Common myeloid progenitor, CD34-positive (primary cell): ENCODE measurements at places on chromosomes 3 and 15.

DNA sequence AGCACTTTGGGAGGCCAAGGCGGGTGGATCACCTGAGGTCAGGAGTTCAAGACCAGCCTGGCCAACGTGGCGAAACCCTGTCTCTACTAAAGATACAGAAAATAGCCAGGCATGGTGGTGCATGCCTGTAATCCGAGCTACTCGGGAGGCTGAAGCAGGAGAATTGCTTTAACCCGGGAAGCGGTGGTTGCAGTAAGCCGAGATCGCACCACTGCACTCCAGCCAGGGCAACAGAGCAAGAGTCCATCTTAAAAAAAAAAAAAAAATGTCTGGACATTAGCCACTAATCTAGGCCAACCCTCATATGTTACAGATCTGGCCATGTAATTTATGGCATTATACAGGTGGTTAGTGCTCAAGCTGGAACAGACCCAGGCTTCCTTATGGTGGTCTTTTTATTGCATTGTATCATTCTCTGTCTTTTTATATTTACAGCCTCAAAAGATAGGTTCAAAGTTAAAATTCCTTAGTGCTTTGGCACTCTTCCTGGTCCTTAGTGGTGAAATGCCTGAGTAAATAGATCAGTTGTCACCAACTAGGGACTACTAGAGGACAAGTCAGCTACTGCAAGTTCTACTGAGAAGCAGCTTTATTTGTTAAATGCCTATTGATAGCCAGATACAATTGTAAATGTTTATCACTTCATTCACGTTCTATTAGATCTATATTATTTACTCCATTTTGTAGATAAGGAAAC is 16.0 kb downstream of the STARD9 start:
- DNase-seq: peak; percentile 41

DNA sequence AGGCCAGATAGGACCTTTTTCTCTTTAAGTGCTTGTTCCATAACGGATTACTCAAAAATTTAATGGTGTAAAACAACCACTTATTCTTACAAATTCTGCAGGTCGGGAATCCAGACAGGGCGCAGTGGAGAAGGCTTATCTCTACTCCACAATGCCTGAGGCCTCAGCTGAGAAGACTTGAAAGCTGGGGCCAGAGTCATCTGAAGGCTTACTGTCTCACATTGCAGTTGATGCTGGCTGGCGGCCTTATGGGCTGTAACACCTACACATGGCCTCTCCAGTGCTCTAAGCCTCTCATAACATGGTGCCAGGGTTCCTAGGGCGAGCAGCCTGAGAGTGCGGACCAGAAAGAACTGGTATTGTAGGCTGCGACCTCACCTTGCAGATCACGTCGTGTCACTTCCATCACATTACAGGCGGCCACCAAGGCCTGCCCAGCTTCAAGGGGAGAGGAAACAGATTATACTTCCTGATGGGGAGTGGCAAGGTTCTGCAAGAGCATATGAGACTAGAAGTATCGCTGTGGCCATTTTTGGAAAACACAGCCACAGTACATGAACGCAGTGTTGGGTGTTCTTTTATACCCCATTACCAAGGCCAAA is 32.4 kb downstream of the CMTM7 start:
- DNase-seq: peak; percentile 83

DNA sequence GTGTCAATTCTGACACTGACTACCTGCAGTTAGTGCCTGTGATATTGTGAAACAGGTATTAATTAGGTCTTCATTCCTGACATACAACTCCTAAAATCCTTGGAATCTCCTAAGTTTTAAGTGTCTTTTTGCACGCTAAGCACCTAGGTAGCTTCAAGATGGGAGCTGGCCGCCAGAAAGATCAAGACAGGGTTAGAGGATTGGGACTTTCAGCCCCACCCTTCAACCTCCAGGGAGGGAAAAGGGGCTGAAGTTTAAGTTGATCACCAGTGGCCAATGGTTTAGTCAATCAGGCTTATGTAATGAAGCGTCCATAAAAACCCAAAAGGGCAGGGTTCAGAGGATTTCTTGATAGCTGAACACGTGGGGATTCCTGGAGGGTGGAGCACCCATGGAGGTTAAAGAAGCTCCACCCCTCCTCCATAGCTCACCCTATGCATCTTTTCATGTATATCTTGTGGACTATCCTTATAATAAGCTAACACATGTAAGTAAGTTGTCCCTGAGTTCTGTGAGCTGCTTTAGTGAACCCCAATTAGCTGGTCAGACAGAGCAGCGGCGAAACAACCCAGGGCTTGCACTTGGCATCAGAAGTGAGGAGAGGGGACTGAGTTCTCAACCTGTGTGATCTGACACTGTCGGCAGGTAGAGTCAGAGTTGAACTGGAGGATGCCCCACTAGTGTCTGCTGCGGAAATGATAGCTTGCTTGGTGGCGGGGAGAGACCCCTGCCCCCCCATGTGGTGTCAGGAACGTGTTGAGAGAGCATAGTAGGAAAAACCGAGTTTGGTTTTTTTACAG is 12.8 kb upstream of the SRP14 start:
- DNase-seq: no peak

DNA sequence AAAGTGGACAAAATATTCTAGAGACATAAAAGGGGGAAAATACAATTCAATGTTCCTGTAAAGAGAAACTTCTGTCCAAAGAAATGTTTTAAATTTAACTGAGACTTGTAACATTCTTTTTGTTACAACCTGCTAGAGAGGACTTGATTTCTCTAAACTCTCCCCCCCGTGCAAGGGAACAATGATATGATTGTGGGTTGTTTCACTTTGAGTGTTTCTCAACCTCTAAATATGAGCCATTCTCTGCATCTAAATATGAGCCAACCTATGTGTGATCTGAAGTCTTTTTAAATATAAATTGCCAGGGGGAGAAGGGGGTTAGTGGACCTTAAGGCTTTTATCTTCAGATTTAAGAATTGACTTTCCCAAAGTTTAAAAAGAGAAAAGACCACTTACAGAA is 14.6 kb downstream of the ZNF860 start:
- no peak for DNase-seq

DNA sequence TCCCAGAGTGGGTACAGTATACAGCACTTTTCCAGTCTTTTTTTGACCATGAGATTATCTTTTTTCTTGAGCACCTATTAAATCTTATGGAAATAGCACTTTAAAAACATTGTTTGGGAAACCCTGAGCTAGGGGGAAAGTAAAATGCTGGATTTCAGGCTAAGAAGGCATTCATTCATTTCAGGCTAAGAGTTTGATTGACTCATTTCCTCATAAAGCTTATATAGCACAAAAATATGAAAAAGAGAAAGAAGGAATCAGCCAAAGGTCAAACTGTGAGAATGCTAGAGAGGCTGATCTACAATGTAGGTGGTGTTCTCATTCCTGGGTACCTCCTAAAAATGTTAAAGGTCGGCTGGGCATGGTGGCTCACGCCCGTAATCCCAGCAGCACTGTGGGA is 10.5 kb downstream of the TTC23 start:
- no peak for DNase-seq

DNA sequence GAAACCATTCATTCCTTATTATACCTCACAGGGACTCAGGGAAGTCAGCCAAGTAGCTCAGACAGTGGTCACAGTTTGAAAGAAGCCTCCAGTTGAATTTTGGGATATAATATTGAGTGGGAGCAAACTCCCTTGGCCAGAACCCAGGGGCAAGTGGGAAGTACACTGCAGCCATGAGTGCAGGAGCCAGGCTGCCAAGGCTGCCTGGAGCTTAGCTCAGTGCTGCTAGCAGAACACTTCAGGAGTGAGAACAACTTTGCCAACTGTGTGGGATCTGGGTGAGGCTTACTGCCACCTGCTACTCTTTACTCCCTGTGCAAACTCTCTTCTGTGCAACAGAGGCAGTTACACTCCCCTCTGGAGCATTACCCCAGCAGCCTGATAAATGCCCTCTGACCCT is 4.6 kb downstream of the OR5K3 start:
- DNase-seq: no peak

DNA sequence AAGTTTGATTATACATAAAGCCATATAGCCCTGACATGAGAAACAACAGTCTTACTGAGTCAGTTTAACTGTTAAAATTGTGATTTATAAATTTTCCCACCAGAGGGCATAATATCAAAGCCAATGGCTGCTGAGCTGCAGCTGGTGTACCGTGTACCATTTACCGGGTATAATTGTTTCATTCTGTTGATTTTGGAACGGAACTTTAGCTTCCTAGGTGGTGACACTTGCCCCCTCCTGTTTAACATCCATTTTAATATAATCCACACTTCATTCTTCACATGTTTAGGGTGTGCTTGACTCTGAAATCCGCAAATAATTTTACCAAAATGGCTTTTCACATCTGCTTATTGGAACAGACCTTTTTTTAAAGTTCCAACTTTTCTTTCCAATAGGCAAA is 72.8 kb downstream of the SLC9A9 start:
- peak; percentile 55 for DNase-seq

GRCh38 chr3:42092006-42092405 is 849 bp downstream of the TRAK1 start:
- no peak for DNase-seq

DNA sequence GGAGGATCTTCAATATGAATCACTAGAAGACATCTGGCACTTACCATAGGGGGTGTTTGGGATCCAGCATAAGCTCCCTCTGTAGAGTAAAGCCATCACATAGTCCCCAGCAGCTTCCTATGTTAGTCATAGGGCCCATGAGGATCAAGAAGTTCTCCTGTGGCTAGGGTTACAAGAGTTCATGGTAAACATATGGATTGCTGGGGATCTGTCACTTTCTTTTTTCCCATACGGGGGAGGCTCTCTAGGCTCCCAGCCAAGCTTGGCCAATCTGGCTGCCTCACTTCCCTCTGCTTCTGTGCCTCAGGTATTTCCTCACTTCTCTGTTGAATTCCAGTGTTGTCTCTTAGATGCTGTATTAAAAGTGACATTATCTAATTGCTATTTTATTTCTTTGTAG is 597.9 kb downstream of the PDCD6IP start:
- DNase-seq: no peak

DNA sequence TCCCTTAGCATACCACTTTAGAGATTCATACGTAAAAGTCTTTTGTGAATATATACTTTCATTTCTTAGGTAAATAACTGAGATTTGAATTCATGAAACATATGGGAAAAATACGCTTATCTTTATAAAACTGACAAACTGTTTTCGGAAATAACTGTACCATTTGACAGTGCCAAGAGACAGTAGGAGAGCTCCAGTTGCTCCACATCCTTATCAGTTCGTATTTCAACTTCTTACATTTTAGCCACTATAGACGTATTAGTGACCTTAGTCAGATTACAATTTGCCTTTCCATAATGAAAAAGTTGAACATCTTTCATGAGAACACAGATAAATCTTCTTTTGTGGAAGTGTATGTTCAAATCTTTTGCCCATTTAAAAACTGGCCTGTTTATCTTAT is 133.5 kb downstream of the NR2E3 start:
- DNase-seq: no peak

DNA sequence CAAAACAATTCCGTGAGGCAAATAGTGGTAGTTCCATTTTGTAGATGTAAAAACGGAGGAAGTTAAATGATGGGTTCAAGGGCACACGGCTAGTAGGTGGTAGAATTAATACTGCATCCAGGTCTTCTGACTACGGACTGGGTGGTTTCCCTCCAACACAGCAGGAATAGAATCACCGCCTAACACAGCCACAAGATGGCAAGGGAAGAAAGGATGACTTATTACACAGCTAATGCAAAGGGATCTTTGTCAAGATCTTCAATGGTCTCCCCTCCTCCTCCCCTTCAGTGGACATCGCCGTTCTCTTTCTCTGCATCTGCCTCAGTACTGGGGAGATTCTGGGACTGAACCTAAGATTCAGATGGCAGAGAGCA is 524 bp upstream of the TOPBP1 start:
- DNase-seq: peak; percentile 81

DNA sequence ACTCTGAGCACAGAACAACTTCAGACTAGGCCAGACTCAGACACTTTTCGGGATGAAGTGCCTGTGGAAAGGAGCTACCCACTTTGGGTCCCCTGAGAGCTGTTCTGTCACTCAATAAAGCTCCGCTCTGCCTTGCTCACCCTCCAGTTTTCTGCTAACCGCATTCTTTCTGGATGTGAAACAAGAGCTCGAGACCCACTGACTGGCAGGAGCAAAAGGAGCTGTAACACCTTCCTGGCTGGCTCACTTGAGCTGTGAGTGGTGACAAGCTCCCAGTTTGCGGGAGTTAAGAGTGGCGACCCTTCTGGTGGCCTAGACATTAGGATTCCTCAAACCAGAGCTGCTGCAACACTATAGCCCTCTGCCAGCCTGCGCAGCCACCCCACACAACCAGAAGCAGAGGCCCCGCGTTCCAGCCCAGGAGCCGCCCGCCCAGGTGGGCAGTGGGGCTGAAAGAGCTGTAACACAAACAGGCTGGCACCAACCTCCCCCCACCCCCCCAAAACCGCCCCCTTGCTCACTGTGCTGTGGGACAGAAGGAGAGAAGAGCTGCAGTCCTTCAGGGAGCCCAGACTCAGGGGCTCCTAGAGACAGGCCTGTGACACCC is 1178.1 kb upstream of the GBE1 start:
- no peak for DNase-seq

DNA sequence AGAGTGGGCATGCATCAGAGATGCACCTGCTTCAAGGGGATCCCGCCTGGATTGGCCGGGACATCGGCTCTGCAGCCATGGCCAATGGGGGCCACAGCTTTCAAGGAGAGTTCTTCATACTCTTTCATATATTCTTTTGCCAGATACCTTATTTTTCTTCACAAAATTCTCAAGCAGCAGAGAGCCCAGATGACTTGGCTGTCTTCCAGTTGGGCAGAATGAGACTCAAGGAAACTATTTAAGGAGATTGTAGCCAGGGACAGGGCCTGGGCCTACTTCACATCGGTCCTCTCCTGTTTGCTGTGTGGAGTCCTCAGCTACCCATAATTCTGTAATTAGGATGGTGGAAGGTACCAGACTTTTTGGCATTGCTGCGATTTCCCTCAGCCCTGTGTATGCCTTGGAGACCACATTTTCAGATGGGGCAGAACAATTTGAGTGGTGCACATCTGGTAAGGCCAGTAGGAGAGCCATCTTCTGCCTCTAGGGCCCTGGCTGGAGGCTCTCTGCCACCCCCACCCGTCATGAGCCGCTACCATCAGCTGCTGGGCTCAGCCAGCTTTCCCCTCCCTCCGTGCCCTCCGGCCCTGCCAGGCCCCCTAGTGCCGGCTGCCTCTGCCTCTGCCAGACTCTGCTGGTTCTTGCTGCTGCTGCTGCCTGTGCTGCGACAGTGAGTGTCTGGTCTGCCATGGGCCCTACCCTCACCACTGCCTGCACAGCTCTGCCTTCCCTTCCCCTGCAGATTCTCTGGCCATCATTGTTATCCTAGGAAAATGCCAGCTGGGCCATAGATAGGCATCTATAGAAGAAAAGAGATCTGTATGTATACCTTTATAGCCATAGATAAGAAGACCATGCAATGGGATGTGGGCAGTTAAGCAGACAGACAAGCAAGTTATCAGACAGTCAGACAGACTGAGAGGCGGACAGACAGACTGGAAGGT is 6.7 kb downstream of the PLIN1 start:
- no peak for DNase-seq
